Stimulated activated CD4-positive, alpha-beta T cell treated with anti-CD3 and anti-CD28 coated beads, Interleukin-4, amount 100 ng/mL, for 4 hours (primary cell): ENCODE measurements at places on chromosomes 16 and 17.
A peak's percentile ranks its signal among the peaks of the same experiment; 100 is the strongest.

DNA sequence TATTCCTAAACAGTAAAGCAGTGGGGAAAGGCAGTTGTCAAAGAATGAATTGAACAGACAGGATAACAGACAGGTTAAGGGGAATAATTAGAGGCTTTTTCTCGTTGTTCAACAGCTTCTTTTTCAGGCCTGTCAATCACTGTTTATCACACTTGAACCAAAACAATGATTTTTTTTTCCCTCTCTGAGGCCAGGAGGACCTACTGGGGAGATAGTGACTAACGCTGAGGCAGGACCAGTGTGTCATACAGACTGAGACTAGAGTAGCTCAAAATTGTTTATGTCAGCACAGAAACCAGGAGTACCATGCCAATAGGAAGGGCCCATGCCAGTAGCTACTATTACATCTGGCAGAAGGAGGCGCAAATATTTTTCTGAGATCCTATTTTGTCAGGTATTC is 41.3 kb upstream of the NLK start:
- no peak for DNase-seq

- no peak for DNase-seq
These were observed 104.6 kb downstream of the TRIM37 start for GRCh38 chr17:59002126-59002525.

- DNase-seq = no peak
These were observed 40.0 kb upstream of the RBFOX3 start for GRCh38 chr17:79650861-79651260.

- DNase-seq = no peak
These were observed 7.3 kb upstream of the IL34 start for GRCh38 chr16:70638814-70639792.

- DNase-seq = no peak
These were observed 93.3 kb downstream of the TOX3 start for GRCh38 chr16:52453644-52454043.

- DNase-seq = no peak
These were observed 20.2 kb downstream of the METTL22 start for GRCh38 chr16:8641671-8642070.

DNA sequence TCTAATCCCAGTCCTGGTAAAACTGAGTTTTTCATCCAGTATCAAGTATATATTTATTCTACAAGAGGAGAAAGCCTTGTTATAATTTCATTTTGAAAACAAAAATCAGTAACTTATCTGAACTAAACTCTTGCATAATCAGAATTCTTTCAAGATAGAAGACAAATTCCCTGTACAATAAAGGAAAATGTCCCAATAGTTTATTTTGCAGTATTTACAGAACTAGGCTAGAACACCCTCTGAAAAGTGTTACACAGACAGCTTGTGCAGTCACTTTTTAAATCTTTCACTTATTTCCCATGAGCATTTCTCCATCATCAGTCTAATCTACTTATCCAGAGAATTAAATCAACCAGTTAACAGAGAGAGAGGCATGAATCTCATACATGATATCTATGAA is 48.5 kb downstream of the SPOP start:
- DNase-seq = no peak

DNA sequence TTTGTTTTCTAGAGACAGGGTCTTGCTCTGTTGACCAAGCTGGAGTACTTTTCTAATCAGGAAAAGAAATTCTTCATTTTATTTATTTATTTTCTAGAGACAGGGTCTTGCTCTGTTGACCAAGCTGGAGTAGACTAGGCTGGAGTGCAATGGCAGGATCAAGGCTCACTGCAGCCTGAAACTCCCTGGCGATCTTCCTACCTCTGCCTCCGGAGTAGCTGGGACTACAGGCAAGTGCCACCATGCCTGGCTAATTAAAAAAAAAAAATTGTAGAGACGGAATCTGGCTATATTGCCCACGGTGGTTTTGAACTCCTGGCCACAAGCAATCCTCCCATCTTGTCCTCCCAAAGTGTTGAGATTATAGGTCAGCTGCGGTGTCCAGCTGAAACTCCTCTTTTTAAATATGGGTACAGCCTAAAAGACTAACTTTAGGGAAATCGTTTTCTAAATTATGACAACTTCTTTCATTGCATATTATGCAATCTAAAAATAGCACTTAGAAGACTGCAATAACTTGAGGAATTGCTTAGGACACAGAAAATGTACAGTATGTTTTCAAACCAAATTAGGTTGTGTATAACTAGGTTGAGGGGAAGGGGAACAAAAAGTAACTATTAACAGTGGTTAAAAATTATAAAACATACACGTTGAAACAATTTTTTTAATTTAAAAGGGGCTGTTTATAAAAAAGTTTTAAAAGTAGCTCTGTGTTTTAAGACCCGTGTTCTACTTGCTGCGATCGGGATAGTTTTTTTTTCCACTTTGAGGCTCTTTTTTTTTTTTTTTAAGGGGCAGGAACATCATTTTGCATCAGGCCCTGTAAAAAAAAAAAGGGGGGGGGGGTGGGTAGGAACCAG is 4.7 kb downstream of the PRAC1 start:
- DNase-seq = no peak

DNA sequence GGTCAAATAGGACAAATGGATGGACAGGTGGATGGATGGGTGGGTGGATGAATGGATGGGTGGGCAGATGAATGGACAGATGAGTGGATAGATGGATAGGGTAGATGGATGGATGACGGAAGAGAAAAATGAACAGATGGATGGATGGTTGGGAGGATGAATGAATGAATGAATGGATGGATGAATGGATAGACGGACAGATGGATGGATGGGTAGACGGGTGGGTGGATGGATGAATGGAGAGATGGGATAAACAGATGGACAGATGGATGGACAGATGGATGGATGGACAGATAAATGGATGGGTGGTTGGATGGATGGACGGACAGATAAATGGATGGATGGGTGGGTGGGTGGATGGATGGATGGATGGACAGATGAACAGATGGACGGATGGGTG is 232.8 kb downstream of the GRIN2A start:
- no peak for DNase-seq

- no peak for DNase-seq
These were observed 19.7 kb downstream of the RHBDL3 start for GRCh38 chr17:32285306-32285705.

DNA sequence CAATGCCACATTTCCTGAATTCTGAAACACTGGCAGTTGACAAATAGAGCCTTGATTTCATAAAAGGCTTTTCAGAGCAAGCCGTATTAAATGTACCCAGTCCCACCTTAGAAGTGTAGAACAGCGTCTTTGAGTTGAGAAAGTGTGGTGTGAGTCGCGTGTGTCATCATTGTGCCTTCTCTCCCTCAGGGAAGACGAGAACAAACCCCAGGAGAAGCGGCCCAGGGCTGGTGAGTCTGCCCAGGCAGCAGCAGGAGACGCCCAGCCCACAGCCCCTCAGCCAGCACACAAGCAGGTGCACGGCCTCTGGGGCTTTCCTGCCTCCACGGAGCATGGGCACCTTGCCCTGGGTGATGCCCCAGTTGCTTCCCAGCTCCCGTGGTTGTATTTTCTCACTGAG is 34.0 kb downstream of the CIBAR2 start:
- no peak for DNase-seq

DNA sequence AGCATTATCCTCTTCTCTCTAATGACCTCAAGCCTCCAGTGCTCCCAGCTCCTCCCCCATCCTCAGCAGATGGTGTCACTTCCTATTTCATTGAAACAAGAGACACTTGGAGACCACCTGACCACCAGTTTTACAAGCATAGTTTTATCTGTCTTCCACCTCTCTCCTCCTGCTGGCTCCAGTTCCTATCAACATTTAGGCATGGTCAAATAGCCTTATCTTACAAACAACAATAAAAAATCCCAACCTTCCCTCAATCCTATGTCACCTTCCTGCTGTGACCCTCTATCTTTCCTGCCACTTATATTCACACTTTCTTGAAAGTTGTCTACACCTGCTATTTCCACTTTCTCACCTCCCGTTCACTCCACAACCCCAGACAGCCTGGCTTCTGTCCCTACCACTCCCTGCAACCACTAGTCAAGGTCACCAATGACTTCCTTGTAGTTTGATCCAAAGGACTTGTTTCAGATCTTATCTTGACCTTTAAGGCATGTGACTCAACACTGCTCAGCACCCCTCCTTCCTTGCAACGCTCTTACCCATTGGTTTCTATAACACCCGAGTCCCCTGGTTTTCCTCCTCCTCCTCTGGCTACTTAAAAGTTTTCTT is 4.3 kb upstream of the NTN1 start:
- DNase-seq = no peak

GRCh38 chr17:9226794-9227135 is 205.5 kb downstream of the NTN1 start:
- peak; percentile 19 for DNase-seq

- DNase-seq = peak; percentile 87
These were observed at the start of gene FBF1 for GRCh38 chr17:75940727-75941441. FBF1 (minus strand) TSS chr17:75941042; CDS start chr17:75938149, 2,893 bp downstream.

DNA sequence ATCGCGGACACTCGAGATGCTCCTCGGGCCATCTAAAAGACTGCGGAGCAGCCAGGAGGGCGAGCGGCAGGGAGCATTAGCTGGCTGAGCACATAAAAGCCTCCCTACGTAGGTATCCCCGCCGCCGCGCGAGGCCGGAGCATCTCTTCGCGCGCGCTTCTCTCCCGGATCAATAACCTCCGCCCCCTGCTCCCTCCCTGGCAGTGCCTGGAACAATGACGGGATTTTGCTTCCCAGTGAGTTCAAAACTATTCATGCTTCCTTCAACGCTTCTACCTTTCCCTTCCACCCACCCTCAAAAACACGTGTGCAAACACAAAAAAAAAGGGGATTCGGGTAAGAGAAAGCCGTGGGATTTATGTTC is 984 bp downstream of the CENPV start:
- peak; percentile 9 for DNase-seq

DNA sequence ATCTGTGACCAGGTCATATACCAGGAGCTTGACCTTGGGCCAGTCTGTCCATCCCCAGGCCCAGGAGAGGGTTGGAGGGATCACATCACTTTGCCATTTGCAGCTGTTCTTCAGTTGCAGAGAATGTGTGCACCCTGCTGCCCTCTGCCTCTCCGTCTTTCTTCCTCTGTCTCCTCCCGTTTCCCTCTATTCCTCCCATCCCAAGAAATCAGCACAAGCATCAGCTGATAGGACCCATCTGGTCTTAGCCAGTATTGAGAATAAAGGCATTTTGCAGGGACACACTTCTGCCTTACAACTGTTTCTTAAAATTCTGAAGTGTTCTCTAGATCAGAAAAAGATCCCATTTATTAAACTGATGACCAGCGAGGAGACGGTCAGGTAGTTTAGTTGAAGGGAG is 368.7 kb downstream of the CPPED1 start:
- DNase-seq = no peak

DNA sequence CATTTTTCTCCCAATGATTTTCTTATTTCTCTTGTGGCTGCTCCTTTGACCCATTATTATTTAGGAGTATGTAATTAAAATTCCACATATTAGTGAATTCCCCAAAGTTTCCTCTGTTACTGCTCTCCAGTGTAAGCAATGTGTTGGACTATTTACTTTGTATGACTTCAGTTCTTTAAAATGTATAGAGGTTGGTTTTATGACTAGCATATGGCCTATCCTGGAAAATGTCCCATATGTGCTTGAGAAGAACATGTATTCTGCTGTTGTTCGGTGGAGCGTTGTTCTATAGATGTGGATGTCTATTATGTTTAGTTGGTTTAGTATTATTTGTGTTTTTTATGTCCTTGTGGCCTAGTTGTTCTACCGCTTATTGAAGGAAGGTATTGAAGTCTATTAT is 6.0 kb upstream of the NT5M start:
- DNase-seq = no peak

DNA sequence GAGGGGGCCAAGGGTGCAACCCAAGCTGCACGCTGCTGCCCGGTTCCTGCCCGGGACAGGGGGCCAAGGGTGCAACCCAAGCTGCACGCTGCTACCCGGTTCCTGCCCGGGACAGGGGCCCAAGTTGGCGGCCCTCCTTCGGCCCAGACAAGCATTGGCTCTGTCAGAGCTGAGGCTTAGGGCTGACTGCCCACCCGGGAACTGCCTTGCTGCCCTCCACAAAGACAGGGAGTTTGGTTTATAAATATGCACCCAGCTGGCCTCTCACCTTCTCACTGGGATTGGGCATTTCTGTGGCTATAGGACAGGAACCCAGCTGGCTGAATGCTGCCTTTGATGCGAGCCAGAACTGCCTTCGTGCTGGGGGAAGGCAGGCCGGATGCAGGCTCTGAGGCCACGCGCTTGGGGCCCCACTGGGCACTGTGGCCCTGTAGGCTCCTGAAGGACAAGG is 105.7 kb downstream of the IRX5 start:
- DNase-seq = no peak

DNA sequence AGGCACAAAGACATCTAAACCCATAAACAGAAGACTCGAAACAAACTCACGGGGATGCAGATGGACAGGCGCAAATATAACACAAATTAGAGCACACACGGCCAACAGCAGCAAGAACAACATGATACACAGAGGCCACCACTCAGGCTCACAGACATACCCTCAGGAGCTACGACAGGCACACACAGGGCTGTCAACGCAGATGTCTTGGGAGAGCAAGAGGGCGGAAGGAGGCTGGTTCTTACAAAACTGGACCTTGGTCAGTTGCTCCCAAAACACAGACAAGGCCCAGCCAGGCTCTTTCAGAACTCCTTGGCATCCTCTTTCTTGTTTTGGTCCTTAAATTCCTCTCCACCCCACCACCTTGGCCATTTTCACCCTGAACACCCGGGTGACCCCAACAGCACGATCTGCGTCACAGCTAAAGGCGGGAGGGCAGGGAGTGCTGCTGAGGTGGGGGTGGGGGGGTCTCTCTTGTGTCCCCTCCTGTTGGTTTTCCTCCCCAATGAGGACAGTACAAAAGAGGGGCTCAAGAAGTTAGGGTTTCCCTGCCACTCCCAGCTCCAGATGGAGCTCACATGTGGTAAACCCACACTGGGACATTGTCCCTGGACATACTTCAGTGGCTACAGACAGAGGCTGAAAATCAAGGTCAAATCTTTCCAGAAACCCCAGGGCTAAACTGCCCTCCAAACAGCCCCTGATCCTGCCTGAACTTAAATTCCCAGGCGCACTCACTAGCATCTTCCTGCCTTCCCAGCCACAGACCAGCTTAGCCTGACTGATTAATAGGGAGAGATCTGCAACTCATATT is 221.3 kb downstream of the C16orf78 start:
- DNase-seq = no peak

DNA sequence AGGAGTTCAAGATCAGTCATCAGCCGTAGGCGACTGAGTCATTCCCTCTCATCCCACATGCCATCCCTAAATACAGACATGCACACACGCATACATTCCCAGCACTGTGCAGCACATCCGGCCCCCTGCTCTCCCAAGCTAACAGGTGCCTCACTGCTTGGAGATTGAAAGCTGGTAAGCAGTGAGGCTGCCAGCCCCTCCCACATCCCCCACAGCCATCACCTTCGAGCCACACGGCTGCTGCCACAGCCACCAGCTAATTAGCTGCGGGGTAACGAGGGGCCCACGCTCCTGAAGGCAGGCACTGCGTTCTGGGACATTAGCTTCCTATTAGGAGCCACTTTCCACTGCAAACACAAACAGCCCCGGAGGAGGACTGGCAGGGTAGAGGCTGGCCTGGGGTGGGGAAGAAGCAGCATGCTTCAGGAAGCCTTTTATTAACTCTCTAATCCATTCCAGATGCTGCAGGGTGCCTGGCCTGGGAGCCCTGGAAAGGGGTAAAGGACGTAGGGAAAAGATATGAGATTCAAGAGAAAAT is 179.6 kb downstream of the CCT6B start:
- no peak for DNase-seq
